Ovary (tissue), 10 donors: ENCODE measurements at places on chromosomes 7 and 10.
A peak's percentile ranks its signal among the peaks of the same experiment; 100 is the strongest.

- no peaks in the 10 kb centered on the region for H3K4me1 ChIP-seq
- no peak for DNase-seq
- no peaks in the 10 kb centered on the region for H3K36me3 ChIP-seq
- H3K27ac ChIP-seq: no peak overlapping the region
- H3K27me3 ChIP-seq: no peaks in the 10 kb centered on the region
Observed at GRCh38 chr7:156582591-156583123, 57.9 kb upstream of the RNF32 start.

GRCh38 chr10:11068861-11069633 is 51.4 kb downstream of the CELF2 start:
- H3K27ac ChIP-seq: no peak overlapping the region
- H3K4me3 ChIP-seq: no peak overlapping the region
- H3K36me3 ChIP-seq: no peaks in the 10 kb centered on the region
- H3K27me3 ChIP-seq: no peaks in the 10 kb centered on the region

- peak; percentile 60 for DNase-seq
- no peaks in the 10 kb centered on the region for H3K4me1 ChIP-seq
- H3K4me3 ChIP-seq: peak overlapping the region; percentile 75
Observed at GRCh38 chr10:91908337-91909116, 759 bp downstream of the FGFBP3 start.

- no peaks in the 10 kb centered on the region for H3K36me3 ChIP-seq
- no peak overlapping the region for H3K27ac ChIP-seq
- H3K27me3 ChIP-seq: no peaks in the 10 kb centered on the region
- H3K4me1 ChIP-seq: peaks cover 23% of the 10 kb centered on the region
- H3K4me3 ChIP-seq: no peak overlapping the region
- no peak for DNase-seq
Observed at GRCh38 chr10:79262131-79262530, 85.1 kb upstream of the PPIF start.

GRCh38 chr7:140541513-140542227 is 62.4 kb upstream of the MKRN1 start:
- peaks cover 12% of the 10 kb centered on the region for H3K4me1 ChIP-seq
- peak; percentile 85 for DNase-seq
- H3K36me3 ChIP-seq: no peaks in the 10 kb centered on the region
- H3K27ac ChIP-seq: peak overlapping the region; percentile 71
- H3K4me3 ChIP-seq: no peak overlapping the region
- H3K27me3 ChIP-seq: no peaks in the 10 kb centered on the region

- no peaks in the 10 kb centered on the region for H3K36me3 ChIP-seq
- peaks cover 10% of the 10 kb centered on the region for H3K4me1 ChIP-seq
Observed at GRCh38 chr7:120055300-120055699, 217.7 kb upstream of the KCND2 start.

GRCh38 chr10:70186571-70186970 is 16.3 kb upstream of the SAR1A start:
- no peak overlapping the region for H3K27ac ChIP-seq
- H3K36me3 ChIP-seq: no peaks in the 10 kb centered on the region
- no peaks in the 10 kb centered on the region for H3K4me1 ChIP-seq
- DNase-seq: no peak
- H3K27me3 ChIP-seq: no peaks in the 10 kb centered on the region

GRCh38 chr7:140863867-140864266 is 60.9 kb downstream of the BRAF start:
- no peaks in the 10 kb centered on the region for H3K27me3 ChIP-seq
- no peaks in the 10 kb centered on the region for H3K4me1 ChIP-seq
- no peak overlapping the region for H3K27ac ChIP-seq
- no peak overlapping the region for H3K4me3 ChIP-seq
- no peaks in the 10 kb centered on the region for H3K36me3 ChIP-seq

DNA sequence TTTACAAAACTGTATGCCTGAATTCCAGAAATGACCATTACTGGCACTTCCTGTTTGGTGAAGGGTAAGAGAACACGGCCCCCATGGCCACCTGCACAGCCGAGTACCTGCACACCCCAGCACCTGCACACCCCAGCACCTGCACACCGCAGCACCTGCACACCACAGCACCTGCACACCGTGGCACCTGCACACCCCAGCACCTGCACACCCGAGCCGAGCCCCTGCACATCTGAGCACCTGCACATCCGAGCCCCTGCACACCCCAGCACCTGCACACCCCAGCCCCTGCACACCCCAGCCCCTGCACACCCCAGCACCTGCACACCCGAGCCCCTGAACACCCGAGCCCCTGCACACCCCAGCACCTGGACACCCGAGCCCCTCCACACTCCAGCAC is 243.5 kb downstream of the DNAJB6 start:
- no peaks in the 10 kb centered on the region for H3K27me3 ChIP-seq
- no peak overlapping the region for H3K27ac ChIP-seq
- DNase-seq: no peak
- no peaks in the 10 kb centered on the region for H3K36me3 ChIP-seq

DNA sequence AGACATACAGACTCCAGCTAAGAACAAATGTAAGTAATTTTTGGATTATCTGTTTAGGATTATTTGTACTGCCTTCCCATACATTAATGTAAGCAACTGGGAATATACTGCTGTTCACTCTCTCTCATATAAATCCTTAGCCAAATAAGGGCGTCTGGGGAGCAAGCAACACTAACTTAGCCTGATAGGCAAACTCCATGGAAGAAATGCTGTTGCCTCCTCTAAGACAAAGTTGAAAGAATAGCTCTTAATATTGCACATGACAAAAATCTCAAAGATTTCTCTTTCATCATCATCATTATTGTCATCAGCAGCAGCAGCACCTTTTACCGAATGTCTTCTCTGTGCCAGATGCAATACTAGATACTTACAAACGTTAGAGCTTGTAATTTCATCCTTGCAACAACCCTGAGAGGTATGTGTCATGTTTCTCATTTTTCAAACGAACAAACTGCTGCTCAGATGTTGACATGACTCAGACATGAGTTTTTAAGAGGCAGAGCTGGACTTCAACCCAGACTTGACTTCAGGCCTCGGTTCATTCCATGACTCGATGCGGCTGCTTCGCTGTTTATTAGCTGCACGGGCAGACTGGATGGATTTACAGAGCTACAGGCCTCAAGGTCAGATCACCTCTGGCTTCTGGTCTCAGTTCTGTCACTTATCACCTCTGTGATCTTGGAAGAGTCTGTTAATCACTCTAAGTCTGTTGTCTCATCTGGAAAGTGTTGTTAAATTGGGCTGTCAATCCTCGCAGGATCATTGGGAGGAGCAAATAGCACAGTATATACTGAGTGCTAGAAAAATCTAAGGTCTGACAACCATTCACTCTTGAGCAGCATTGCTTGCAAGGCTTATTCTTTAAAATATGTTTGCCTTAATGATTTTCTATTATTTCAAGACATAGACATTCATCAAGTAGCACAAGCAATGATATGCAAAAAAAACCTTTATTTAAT is 126.3 kb upstream of the CELF2 start:
- H3K4me1 ChIP-seq: no peaks in the 10 kb centered on the region
- H3K4me3 ChIP-seq: no peak overlapping the region
- no peaks in the 10 kb centered on the region for H3K27me3 ChIP-seq
- no peak overlapping the region for H3K27ac ChIP-seq
- DNase-seq: no peak
- no peaks in the 10 kb centered on the region for H3K36me3 ChIP-seq

DNA sequence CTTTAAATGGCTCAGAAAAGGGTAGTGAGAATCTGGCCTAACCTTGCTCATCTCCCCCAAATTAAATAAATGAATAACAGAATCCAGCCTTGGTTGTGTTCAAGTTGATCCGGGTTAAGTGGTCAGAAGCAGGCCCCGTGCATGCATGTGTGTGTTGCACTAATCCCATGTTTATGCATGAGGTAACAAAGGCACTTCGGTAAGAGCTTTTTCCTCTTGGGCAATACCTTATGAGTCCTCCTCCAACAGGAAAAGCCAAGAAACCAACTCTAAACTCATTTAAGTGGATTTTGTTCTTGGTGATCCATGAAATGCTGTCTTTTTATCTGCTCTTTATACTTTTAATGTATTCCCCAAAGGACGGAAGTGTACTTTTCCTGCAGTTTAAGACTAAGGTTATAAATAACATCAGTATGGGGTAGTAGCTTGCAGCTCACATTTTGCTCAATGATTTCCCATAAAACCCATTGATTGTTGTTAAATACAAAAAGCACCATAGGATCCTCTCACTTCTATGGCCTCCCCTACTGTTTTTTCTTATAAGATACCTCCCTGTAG is 104.9 kb upstream of the YAE1 start:
- no peak overlapping the region for H3K4me3 ChIP-seq
- H3K27me3 ChIP-seq: no peaks in the 10 kb centered on the region
- no peaks in the 10 kb centered on the region for H3K36me3 ChIP-seq
- no peak overlapping the region for H3K27ac ChIP-seq
- H3K4me1 ChIP-seq: no peaks in the 10 kb centered on the region

DNA sequence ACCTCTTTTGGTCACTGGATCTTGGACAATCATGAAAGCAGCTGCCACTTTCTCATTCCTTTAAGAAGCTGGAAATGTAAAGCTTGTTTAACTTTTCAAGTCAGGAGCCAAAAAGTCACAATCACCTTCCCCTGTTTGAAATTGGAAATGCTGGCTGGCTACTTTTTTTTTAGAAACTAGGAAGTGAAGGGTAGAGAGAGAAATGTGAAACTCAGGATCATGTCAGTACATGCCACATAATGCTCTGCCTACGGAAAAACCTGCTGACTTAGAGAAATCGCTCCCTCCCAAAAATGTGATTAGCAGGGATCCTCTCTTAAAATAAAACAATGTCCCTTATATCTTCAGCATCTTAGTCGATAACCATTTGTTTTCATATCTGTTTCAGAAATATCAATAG is 188.4 kb upstream of the C7orf33 start:
- no peaks in the 10 kb centered on the region for H3K4me1 ChIP-seq
- DNase-seq: no peak
- no peak overlapping the region for H3K27ac ChIP-seq
- H3K4me3 ChIP-seq: no peak overlapping the region

GRCh38 chr10:112765717-112766235 is 184.3 kb upstream of the TCF7L2 start:
- H3K27ac ChIP-seq: no peak overlapping the region
- H3K27me3 ChIP-seq: no peaks in the 10 kb centered on the region
- DNase-seq: no peak
- H3K36me3 ChIP-seq: no peaks in the 10 kb centered on the region
- H3K4me1 ChIP-seq: no peaks in the 10 kb centered on the region

- H3K27me3 ChIP-seq: no peaks in the 10 kb centered on the region
- no peak overlapping the region for H3K4me3 ChIP-seq
- no peaks in the 10 kb centered on the region for H3K36me3 ChIP-seq
- no peak for DNase-seq
- no peaks in the 10 kb centered on the region for H3K4me1 ChIP-seq
Observed at GRCh38 chr10:20087353-20087752, 271.1 kb downstream of the PLXDC2 start.

- H3K27me3 ChIP-seq: no peaks in the 10 kb centered on the region
- DNase-seq: no peak
- no peaks in the 10 kb centered on the region for H3K36me3 ChIP-seq
Observed at GRCh38 chr7:106061301-106061979, 50.7 kb downstream of the SYPL1 start.

GRCh38 chr10:78844960-78845607 is 223.7 kb upstream of the ZMIZ1 start:
- DNase-seq: no peak
- no peak overlapping the region for H3K4me3 ChIP-seq
- H3K27me3 ChIP-seq: no peaks in the 10 kb centered on the region
- H3K27ac ChIP-seq: no peak overlapping the region
- H3K4me1 ChIP-seq: no peaks in the 10 kb centered on the region
- no peaks in the 10 kb centered on the region for H3K36me3 ChIP-seq

GRCh38 chr7:1749864-1750466 is 79.9 kb downstream of the ELFN1 start:
- H3K36me3 ChIP-seq: no peaks in the 10 kb centered on the region
- no peak overlapping the region for H3K27ac ChIP-seq
- no peak for DNase-seq

GRCh38 chr10:106682175-106682574 is 482.3 kb downstream of the SORCS1 start:
- DNase-seq: no peak
- H3K27me3 ChIP-seq: no peaks in the 10 kb centered on the region
- H3K4me3 ChIP-seq: no peak overlapping the region
- H3K36me3 ChIP-seq: no peaks in the 10 kb centered on the region
- no peaks in the 10 kb centered on the region for H3K4me1 ChIP-seq
- no peak overlapping the region for H3K27ac ChIP-seq

DNA sequence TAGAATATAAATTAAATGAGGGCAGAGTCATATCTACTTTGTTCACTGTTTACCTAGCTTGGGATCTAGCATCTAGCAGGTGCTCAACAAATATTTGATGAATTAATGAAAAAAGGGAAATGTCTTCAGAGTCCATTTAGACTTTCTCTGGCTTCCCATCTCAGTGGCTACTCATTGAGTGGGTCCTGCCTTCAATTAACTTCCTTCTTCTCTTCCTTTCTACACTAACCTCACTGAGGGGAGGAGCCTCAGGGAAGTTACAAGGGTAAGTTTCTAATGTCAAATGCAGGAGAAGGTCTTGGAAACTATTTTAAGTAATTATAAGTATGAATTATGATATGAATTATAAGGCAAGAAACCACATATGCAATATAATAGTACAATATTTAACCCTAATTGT is 28.2 kb upstream of the MPP7 start:
- no peak for DNase-seq
- no peak overlapping the region for H3K4me3 ChIP-seq
- H3K36me3 ChIP-seq: no peaks in the 10 kb centered on the region
- peaks cover 5% of the 10 kb centered on the region for H3K4me1 ChIP-seq

GRCh38 chr10:105585753-105586152 is 944.7 kb downstream of the SORCS3 start:
- H3K4me3 ChIP-seq: no peak overlapping the region
- DNase-seq: no peak
- no peaks in the 10 kb centered on the region for H3K36me3 ChIP-seq
- no peaks in the 10 kb centered on the region for H3K4me1 ChIP-seq

DNA sequence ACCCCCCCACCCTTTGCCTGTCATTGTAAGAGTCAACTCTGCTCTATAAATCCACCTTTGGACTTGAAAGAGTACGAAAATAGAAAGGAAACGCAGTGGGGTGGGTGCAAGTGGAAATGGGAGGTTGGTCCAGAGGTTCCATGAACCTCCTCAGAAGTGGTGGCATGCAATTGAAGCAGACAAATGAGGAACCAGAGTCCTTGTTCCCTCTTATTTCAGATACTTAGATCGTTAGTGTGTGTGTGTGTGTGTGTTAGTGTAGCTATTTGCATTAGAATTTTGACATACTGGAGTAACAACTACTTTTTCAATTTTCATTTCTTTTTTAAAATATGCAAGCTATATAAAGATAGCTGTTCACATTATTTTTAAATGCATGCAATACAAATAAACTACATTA is 18.1 kb upstream of the TFAM start:
- no peaks in the 10 kb centered on the region for H3K36me3 ChIP-seq
- no peak overlapping the region for H3K4me3 ChIP-seq
- no peaks in the 10 kb centered on the region for H3K27me3 ChIP-seq
- DNase-seq: no peak
- H3K4me1 ChIP-seq: no peaks in the 10 kb centered on the region

- no peak for DNase-seq
- no peak overlapping the region for H3K27ac ChIP-seq
- no peaks in the 10 kb centered on the region for H3K36me3 ChIP-seq
- no peaks in the 10 kb centered on the region for H3K4me1 ChIP-seq
- H3K27me3 ChIP-seq: no peaks in the 10 kb centered on the region
Observed at GRCh38 chr10:5679606-5680005, 5.0 kb upstream of the TASOR2 start.
